ENCODE measurements at places on chromosomes 4 and X. TPM values are rescaled to one million over a fixed set of nuclear protein-coding genes. Genes with fewer than 3 reads are reported as not detected.

The LIMCH1 gene
- not detected for total RNA-seq

The HMGN5 gene
- total RNA-seq: 2.5 TPM

The MGARP gene
- total RNA-seq: not detected

The CXorf49 gene
- not detected for total RNA-seq

The TRPC5OS gene
- not detected for total RNA-seq

The CPLX1 gene
- 2.5 TPM for total RNA-seq

The GPC4 gene
- not detected for total RNA-seq

The FAM53A gene
- 1.8 TPM for total RNA-seq

The USP17L15 gene
- total RNA-seq: not detected

The STATH gene
- not detected for total RNA-seq

The SPINK2 gene
- 1.6 TPM for total RNA-seq

The UGT2B17 gene
- total RNA-seq: not detected

The TMPRSS11E gene
- total RNA-seq: not detected

The ZNF711 gene
- 0.17 TPM for total RNA-seq

The ZBED1 gene
- 32.1 TPM for total RNA-seq

The NUDT10 gene
- total RNA-seq: 0.35 TPM

The PNMA5 gene
- total RNA-seq: 0.15 TPM

The CD99L2 gene
- 21.3 TPM for total RNA-seq

The SCOC gene
- total RNA-seq: 17.9 TPM

The TBC1D8B gene
- 0.35 TPM for total RNA-seq

The TLR2 gene
- 7.3 TPM for total RNA-seq

The EPGN gene
- not detected for total RNA-seq

The IGFBP7 gene
- 0.31 TPM for total RNA-seq

The CCKAR gene
- not detected for total RNA-seq

The XAGE2 gene
- not detected for total RNA-seq

The VSIG1 gene
- 16.2 TPM for total RNA-seq

The BEX2 gene
- 19.6 TPM for total RNA-seq

The RNF128 gene
- total RNA-seq: not detected

The TLR7 gene
- total RNA-seq: 0.07 TPM

The PRAF2 gene
- 23.8 TPM for total RNA-seq

The RADX gene
- 5.9 TPM for total RNA-seq

The GIMD1 gene
- total RNA-seq: not detected

The KIF4A gene
- 28.8 TPM for total RNA-seq

The PHOX2B gene
- not detected for total RNA-seq

The GAGE1 gene
- not detected for total RNA-seq

The MAGEB2 gene
- not detected for total RNA-seq

The HAND2 gene
- not detected for total RNA-seq

The SH2D1A gene
- total RNA-seq: 29.5 TPM

The FAM241A gene
- total RNA-seq: 1.5 TPM

The SCML1 gene
- total RNA-seq: 6.6 TPM

The PPP2R2C gene
- total RNA-seq: not detected

The ELF4 gene
- 34.8 TPM for total RNA-seq

The POLN gene
- total RNA-seq: 2.7 TPM

The DCAF4L1 gene
- total RNA-seq: 0.12 TPM

The ASB5 gene
- total RNA-seq: not detected

The SOX3 gene
- total RNA-seq: not detected

The CYSLTR1 gene
- 41.8 TPM for total RNA-seq

The OPHN1 gene
- 0.08 TPM for total RNA-seq

The GLRA2 gene
- total RNA-seq: not detected

The CTAG2 gene
- not detected for total RNA-seq

The MXRA5 gene
- total RNA-seq: not detected

The SLC2A9 gene
- total RNA-seq: 0.98 TPM

The CXXC4 gene
- total RNA-seq: not detected

The SORCS2 gene
- not detected for total RNA-seq

The OTUD6A gene
- not detected for total RNA-seq
